ENCODE measurements at places on chromosomes 4 and X.
A peak's percentile ranks its signal among the peaks of the same experiment; 100 is the strongest.

- DNase-seq: peak; percentile 58
Measured at GRCh38 chr4:577499-578450, 1.7 kb upstream of the TMEM271 start.

DNA sequence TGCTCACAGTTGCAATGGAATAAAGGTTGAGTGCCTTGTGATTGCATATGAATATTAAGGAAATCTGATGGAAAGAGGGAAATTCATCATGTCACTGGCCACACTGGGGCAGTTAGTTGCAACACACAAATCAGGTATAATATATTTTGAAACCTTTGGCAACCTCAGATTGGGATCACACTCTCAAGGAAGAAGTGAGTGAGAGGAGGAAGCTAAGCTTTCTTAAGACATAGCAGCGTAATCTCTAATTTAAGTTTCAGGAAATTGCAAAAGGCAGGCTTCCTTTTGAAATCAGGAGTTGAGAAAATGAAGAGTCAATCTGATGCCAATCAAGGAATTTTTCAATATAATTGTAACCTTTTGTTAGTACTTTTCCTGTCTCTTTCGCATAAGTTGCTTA lies 12.3 kb upstream of the CLTRN start:
- DNase-seq: no peak

DNA sequence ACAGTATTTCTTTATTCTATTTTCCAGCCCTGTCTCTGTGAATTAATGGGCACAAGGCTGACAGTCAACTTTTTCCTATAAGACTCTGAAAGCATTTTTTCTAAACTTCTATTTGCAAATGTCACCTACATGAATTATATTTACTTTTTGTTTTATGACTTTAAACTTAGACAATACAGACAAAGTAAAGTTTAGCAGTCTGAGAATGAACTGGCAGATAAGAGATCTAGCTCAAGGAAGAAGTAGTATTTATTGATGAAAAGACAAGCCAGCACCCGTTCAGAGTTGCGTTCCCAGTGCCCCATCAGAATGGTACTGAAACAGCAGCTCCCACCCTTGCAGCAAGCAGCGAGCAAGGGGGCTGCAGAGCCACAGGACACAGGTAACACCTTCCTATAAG lies 148.5 kb downstream of the FAM13A start:
- no peak for DNase-seq

DNA sequence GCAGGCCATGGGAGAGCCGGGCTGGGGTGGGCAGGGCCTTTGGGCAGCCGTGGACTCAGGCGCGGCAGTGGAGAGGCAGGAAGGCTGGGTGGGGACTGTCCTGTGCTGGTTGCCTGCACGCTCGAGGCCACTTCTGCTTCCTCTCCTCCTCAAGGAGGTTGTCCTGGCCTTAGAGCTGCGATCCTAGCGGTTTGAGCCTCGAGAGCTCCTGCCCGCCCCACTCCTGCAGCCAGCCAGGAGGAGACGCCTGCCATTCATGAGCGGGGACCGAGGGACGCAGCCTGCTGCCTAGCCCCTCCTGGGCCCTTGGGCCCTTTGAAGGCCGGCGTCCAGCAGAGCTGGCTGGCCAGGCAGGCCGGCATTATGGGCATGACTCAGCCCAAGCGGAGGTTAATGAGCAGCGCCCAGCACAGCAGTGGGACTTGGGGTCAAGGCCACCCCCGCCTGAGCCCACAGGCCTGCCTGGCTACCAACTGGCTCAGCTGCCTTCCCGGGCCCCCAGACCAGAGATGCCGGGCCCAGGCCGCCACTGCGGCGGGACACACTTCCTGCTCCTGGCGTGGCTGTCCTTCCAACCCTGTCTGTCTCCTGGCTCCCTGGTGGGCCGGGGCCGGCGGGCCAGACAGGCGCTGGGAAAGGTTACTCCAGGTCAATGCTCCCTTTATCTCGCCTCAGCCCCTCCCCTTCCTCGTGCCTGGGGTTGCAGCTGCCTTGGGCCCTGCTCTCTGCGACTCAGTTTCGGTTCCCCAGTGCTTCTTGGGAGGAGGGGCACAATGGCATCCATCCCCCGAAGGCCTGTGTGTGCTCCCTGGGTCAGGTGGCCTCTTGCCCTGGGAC lies 1.8 kb downstream of the ABCD1 start:
- peak; percentile 85 for DNase-seq

GRCh38 chrX:133970076-133970475 lies 15.3 kb downstream of the GPC3 start:
- DNase-seq: peak; percentile 14

GRCh38 chr4:154367659-154368058 lies 123.9 kb downstream of the DCHS2 start:
- DNase-seq: no peak

GRCh38 chr4:143337600-143338287 lies 1.1 kb downstream of the GAB1 start:
- peak; percentile 79 for DNase-seq

DNA sequence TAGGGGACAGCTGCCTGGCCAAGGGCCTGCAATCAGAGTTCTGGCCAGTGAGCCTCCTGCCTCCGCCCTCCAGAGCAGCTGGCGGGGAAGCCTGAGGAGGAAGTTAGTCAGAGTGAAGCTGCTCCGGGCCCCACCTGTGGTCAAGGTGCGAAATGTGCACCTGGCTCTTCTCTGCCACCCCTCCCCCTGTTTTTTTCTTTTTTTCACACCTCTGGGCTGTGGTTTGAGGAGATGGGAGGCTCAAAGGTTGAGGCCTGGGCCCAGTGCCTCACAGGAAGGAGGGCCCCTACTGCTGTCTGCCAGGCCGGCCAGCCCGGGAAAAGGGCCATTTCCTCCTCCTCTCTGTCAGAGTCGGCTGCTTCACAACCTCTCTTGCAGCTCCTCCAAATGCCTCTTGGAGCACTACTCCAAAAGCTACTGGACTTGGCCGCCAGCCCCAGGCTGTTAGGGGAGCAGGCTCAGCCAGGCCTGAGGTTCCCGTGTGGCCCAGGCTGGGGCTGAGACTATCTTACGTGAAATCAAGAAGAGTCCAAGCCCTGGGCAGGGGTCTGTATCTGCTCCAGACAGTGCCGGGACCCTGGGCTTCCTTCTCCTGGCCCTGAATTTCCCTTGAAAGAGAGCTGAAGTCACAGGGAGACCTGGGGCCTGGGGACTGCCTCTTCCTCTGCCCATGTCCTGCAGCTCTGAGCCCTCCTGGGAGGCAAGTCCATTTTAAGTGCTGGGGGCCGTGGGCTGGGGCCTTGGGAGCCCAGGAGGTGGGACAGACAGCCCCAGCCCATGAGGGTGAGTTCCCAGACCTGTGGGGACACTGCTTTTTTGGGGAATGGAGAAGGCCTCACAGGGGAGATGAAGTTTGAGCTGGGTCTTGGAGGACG lies 4.5 kb upstream of the CXCR3 start:
- DNase-seq: peak; percentile 20

DNA sequence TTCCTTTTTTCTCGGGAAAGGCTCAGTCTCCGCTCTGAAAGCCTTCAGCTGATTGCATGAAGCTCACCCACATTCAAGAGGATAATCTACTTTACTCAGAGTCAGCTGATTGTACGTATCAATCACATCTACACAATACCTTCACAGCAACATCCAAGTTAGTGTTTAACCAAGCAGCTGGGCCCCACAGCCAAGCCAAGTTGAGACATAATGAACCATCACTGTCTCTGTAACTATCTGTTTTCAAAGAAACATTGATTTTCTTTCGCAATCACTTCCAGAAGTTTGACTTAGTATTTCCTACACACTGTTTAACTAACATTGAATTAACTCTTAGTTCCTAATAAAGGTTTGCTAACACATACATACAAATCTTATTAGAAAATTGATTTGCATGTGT lies 40.3 kb downstream of the RWDD4 start:
- peak; percentile 46 for DNase-seq

GRCh38 chr4:166538491-166539005 lies 665.5 kb downstream of the TLL1 start:
- no peak for DNase-seq

GRCh38 chr4:78622253-78622979 lies 70.8 kb downstream of the ANXA3 start:
- DNase-seq: no peak

- DNase-seq: no peak
Measured at GRCh38 chrX:7088968-7089615, 58.4 kb upstream of the STS start.

DNA sequence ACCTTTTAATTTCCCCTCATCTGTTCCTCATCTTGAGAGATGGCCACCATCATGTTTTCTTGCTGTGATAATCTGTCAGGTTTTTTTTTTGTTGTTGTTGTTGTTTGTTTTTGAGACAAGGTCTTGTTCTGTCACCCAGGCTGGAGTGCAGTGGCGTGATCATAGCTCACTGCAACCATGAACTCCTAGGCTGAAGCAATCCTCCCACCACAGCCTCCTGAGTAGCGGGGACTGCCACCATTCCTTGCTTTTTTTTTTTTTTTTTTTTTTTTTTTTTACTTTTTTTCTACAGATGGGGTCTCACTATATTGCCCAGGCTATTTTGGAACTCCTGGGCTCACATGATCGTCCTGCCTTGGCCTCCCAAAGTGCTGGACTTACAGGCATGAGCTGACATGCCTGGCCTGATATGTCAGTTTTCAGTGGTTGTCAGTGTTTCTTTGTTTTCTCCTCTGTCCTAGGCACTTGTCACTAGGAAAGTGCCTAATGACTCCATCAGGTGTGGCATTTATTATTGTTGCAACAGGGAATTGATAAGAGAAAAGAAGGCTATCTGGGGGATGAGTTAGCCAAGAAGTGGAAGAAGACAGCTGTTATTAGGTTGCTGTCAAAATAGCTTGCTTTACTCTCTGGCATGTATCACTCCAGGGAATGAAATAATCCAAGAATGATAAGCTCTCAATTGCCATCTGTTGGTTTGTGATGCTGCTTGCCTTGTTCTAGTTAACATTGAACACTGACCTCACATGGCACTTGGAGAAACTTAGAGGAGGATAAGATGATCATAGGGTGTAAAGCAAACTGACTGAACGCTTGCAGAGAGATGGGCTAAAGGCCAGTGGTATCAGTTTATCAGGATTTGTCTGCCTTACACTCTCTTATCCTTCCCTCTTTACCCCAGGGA lies 41.7 kb downstream of the TMEM164 start:
- peak; percentile 27 for DNase-seq

DNA sequence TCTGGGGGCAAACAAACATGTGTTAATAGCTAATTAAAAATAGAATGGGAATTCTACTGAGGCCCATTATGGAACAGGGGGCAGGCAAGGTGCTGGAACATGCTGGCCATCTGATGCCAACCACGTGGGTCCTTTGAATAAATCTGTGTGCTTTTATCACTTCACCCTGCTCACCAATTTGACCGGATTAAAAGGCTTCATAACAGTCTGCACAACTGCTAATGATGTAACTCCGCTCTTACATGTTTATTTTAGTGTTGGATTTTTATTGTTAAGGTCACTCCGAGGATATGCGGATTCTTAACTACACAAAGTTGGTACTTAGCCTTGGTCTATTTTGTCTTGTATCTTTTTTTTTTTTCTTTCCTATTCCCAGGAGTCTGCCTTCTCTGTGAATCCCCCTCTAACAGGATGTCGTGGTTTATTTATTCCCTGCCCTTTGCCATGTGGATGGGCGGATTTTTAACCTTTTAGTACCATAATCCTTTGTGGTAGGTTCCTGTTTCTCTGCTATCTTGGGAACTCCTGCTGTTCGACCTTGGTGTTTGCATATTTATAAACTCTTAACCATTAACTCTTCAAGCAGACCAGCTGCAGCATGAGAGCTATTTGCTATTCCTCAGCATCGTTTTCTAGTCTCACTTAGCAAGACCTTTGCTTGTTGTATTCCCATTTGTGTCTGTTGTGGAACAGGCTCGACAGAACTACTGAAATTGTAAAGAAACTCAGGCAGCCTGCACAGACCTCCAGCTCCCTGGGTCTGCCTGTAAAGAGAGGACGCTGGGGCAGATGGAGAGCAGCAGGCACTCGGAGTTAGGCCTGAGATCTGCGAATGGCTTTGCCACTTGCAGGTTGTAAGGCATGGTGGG lies 38.0 kb downstream of the TRIM2 start:
- peak; percentile 52 for DNase-seq

DNA sequence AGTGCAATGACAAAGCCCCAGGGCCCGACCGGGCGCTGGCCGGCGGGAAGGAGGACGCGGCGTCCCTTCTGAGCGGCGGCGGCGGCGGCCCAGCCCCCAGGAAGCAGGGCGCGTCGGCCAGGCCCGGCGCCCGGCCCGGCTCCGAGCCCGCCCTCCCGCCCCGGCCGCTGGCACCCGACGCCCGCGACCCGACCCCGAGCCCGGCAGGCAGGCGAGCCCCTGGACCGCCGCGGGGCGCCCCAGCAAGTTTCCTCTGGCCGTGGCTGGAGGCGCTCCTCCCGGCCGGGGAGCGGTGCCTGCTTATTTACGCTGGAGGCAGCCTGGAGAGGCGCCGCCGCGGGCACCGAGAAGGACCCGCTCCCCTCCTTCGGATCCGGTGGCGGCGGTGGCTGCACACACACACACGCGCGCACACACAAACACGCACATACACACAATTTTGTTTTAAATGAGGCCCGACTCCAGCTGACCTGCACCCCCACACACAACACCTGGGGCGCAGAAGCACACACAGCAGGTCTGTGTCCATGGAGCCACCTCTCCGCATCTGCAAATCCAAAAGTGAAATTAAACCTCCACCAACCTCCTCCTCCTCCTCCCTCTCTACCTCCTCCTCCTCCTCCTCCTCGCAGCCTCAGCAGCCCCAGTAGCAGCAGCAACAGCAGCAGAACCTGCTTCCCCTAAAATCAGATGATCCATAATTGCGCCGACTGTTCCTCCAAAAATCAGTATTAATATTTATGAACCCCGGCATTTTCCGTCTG lies 669 bp downstream of the IRF2 start:
- DNase-seq: peak; percentile 76

GRCh38 chr4:18192901-18193300 lies 171.3 kb upstream of the LCORL start:
- no peak for DNase-seq

DNA sequence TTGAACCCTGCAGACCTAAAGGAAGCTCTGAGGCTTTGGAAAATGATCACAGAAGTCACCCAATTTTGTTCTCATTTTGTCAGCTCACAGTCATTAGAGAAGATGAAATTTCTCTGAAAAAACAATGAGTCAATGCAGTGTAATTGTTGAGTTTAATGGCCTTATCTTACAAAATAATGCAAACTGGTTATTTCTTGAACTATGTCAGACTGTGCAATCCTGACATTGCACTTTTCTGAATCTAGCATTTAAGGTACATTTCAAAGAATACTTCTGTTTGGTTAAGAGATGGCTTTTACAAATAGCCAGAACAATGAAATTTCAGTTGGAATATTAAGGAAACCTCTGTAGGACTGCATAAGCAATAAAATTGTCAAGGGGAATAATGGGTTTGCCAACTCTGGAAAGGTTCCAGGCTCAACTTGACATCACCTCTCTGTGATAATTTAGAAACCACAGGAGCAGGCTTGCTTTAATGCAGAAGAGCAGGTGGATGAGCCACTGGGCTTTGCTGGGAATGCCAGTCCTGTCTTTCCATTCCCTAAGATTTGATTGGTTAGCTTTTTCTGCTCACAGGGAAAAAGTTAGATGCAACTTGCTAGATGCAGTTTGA lies 222.8 kb downstream of the FRMPD4 start:
- no peak for DNase-seq

Data from eye (tissue), 1 donor.